ENCODE measurements at places on chromosomes 7 and 10. TPM values are rescaled to one million over a fixed set of nuclear protein-coding genes. Genes with fewer than 3 reads are reported as not detected.
A peak's percentile ranks its signal among the peaks of the same experiment; 100 is the strongest.

GRCh38 chr7:40133561-40134427, 628 bp downstream of the MPLKIP start:
- DNase-seq = peak; percentile 29

GRCh38 chr10:24438800-24439199, 229.9 kb downstream of the KIAA1217 start:
- DNase-seq = no peak

DNA sequence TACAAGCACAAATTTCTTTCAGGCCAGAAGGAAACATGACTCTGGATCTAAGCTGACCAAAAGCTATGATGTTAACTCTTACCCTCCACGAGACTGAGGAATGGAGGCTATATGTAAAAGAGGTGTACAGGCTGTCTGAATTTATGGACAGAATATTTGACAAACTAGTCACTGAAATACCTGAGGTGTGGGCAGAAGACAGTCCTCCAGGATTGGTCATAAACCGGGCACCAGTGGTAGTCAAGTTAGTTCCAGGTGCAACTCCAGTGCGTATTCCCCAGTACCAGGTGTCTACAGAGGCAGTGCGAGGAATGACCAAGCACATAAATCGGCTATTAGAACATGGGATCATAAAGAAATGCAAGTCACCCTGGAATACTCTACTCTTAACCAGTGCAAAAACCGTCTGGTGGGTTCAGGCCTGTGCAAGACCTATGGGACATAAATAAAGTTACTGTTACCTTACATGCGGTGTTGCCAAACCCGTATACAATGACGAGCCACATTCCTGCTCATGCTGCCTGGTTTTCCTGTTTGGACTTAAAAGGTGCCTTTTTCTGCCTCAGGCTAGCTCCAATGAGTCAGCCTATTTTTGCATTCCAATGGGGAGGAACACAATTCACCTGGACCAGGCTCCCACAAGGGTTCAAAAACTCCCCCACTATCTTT, 6.7 kb upstream of the CYREN start:
- peak; percentile 19 for DNase-seq

DNA sequence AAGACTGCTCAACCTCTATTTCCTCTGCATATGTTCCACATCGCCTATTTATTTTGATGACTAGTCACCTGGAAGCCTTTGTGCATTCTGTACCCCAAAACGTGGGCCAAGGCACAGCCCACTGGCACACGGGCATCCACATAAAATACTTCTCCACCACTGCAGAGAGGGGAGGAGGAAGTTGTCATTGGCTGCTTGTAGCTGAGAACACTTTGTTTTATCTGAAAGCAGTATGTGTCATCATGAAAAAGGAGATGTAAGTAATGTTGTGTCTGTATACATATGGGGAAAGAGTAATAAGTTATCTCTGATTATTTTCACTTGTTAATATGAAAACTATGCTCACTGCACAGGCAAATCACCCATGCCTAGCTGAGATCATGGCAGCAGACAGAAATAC, 48.2 kb upstream of the AMPH start:
- no peak for DNase-seq

- DNase-seq = no peak
Observed at GRCh38 chr7:318476-318875, 28.5 kb downstream of the FOXL3 start.

DNA sequence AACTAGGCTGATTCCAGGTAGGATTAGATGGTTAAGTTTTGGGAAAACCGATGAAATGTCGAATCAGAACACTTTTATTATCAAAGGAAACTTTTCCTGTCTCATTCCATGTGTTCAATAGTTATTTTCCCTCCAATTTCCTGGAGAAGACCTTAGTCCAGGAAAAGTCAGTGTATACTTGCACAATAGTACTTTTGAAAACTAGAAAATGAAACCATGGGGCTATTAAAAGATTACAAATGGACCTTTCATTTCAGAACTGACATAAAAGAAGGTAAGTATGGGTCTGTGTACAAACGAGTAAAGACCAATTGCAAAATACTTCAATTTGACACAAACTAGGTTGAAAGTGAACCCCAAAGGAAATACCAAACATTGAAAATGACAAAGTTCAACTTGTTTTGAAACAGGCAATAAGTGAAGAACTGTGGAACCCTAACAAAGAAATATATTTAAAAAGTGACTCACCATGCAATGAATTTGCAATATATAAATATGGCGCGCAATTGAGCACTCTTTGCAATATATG, 2.1 kb downstream of the AVPI1 start:
- DNase-seq = no peak

- DNase-seq = no peak
Observed at GRCh38 chr10:17585016-17585415, 32.2 kb downstream of the HACD1 start.

Gene TRIM73
- total RNA-seq = 0.39 TPM

Gene ANKRD30A
- not detected for total RNA-seq

- no peak for DNase-seq
Observed at GRCh38 chr7:135843214-135843613, 94.6 kb upstream of the FAM180A start.

DNA sequence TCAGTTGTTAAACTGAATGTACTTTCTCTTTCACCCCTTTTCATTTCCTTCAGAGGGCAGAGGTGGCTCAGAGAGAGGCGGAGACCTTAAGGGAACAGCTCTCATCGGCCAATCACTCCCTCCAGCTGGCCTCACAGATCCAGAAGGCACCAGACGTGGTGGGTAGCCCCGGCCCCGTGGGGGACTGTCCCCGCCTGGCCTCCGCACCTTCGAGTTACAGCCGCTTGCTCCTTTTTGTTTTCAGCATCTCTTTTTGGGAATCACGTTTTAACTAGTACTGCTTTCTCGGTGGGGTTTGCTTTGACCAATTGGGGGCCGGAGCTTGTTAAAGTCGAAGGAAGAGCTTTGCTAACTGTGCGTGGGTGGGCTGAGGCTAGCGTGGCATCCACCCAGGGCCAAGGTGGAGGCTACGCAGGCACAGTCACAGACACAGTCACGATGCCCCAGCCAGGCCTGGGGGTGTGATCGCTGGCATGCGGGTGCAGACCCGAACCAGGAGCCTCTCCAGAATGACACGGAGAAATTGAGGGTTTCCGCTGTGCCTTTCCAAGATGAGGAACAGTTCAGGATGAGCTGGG, 116.2 kb upstream of the SH2B2 start:
- no peak for DNase-seq
